Brain microvascular endothelial cell (primary cell): ENCODE measurements at places on chromosomes 1 and 21.

- no peak for DNase-seq
Observed at GRCh38 chr1:91153341-91153740, 131.5 kb upstream of the ZNF644 start.

DNA sequence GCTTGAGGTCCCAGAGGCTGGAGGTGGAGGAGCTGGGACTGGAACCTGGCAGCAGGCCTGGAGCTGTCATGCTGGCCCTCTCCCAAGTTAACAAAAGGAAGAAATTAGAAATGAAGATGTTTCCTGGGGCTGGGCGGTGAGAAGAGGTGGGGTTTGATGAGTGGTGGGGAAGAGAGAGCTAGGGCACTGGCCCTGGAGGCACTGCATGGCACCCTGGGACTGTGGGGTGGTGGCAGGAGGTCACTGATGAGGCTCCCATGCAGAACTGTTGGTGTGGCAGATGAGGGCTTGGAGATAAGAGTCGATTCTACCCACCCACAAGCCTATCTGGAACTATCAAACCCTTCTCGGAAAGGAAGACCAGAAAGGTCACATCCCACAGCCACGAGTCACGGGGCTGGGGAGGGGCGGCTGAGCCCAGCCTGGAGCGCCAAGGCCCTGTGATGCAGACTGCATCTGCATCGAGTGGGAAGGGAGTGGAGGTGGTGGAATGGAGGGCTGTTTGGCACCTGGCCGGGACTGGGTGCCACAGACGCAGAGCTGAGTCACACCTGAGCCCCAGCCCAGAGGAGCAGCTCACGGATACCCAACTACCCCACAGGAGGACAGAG is 29.4 kb downstream of the MRPL37 start:
- DNase-seq, result no peak

DNA sequence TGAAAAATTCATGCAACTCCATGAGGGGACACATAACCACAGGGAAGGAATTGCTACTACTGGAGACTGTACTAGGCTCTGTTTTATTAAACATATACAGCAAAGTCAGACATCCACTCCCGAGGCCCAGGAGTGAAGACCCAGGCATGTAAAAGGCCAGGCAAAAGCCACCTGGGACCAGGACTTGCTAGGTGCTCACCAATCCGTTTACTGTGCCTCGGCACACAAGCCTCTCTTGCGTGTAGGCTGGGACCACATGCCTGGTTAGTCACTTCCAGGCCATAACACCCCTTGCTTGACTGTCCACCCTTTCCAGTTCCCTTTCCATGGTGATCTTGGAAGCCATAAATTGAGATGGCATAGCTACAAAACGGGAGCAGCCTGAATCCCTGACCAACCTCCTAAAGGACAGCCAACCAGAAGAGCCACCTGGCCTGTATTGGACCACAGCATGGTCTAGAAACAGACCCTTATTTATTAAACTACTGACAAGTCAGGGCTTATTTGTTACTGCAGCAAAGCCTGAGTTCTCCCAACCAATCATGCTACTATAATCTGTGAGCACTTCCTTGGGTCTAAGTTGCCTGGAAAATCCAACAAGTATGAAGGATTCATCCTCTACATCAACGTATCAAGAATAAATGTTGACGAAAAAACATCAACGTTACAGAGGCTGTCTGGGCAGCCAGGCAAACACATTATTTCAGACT is 39.7 kb downstream of the URB1 start:
- no peak for DNase-seq

DNA sequence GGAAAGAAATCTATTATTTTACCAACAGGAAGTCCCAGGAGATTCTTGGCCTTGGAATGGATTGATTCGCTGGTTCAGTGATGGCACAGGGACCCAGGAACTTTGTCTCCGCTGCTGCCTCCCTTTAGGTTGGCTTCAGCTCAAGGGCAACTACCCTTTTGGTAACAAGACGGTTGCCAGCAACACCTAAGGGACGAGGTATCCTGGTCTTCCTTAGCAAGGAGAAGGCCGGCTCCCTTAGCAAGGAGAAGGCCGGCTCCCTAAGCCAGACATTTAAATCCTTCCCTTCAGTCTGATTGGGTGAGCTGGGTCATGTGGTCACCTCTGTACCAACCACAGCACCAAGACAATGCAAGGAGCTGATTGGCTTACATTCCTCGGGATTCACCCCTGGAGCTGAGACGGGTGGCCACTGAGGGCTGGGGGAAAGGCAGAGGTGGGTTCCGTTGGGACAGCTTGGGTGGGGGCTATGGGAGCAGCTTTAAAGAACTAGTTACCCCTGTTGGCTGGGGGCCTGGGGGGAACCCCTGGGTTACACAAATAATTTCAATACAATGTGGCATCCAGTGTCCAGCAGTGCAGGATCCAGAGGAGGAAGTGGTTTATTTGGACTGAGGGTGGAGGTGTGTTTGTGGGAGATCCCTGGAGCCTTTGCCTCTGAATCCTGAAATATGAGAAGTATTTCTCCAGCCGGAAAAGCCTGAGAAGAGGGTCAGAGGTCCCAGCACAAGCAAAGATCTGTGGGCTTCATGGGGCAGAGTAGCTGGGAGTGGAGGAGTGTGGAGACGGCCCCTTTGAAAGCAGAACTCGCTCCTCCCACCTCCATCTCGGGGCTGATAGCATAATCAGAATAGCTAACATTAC is 20.7 kb upstream of the CLIC4 start:
- peak; percentile 94 for DNase-seq

- DNase-seq, result no peak
Observed at GRCh38 chr1:112319371-112320040, 76.5 kb upstream of the CTTNBP2NL start.

DNA sequence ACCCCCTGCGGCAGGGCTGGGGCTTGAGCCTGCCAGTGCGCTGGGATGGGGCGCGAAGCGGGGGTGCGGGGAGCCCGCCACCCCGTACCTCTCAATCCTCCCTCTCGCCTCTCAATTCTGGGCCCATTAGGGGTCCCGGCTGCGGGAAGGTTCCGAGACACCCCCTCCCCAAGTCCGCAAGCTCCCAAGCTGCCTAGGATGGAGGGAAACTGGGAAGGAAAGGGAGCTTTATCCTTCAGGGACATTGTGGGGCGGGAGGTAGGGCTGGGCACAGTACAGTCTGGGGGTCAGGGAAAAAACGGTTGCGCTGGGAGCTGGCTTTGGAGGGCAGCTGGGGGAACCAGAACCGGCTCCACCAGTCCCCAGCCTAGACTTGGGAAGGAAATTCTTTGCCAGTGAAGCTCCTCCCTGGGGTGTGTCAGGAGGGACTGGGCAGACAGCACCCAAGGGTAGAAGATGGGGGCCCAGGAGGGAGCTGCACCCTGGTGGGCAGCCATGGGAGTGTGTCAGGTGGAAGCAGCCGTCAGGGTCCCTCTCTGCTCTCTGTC is 904 bp downstream of the GJB3 start:
- DNase-seq, result no peak
